Activated T-helper 1 cell treated with anti-CD3 and anti-CD28 coated beads, Interleukin-2, amount 50 U/mL, for 16 hours (primary cell): ENCODE measurements at places on chromosomes 7 and 10.

DNA sequence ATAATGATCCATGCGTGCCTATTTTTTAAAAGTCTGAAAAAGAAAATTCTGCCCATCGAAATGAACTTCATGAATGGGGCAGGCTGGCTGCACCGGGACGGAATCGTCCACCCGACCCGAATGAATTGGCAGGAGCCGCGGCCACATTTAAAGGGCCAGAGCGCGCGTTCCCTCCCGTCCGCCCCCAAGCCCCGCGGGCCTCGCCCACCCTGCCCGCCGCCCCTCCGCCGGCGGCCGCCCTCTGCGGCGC lies 319 bp upstream of the GATA3 start:
- no peak for DNase-seq

- DNase-seq = no peak
Measured at GRCh38 chr10:125928928-125929585, 32.7 kb downstream of the FANK1 start.

DNA sequence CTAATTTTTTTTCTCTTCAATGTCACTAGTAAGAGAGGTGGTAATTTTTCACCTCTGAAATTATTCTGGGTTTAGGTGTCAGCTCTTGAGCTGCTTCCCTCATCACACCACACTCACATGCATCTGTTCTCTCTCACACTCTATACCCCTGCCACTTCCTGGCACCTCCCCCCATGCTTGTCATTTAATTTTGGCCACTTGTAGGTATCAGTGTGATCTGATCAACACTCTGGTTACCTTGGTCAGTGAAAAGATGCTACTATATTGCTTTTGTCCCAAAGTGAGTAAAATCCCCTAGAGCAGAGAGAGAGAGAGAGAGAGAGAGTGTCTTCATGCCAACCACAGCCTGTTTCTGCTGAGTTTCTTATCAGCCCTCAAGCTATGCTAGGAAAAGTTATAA lies 42.5 kb downstream of the STK17A start:
- no peak for DNase-seq

DNA sequence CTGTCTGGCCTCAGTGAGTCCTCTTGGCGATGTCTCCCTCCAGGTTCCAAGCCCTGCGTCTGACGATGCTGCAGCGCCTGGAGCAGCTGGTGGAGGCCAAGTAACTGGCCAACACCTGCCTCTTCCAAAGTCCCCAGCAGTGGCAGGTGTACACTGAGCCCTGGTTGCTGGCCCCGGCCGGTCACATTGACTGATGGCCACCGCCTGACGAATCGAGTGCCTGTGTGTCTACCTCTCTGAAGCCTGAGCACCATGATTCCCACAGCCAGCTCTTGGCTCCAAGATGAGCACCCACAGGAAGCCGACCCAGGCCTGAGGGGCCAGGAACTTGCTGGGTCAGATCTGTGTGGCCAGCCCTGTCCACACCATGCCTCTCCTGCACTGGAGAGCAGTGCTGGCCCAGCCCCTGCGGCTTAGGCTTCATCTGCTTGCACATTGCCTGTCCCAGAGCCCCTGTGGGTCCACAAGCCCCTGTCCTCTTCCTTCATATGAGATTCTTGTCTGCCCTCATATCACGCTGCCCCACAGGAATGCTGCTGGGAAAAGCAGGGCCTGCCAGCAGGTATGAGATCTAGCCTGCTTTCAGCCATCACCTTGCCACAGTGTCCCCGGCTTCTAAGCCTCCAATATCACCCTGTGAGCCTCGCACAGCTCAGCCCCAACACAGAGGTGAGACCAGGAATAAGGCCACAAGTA lies 7.3 kb upstream of the ZNF22 start:
- DNase-seq = no peak

DNA sequence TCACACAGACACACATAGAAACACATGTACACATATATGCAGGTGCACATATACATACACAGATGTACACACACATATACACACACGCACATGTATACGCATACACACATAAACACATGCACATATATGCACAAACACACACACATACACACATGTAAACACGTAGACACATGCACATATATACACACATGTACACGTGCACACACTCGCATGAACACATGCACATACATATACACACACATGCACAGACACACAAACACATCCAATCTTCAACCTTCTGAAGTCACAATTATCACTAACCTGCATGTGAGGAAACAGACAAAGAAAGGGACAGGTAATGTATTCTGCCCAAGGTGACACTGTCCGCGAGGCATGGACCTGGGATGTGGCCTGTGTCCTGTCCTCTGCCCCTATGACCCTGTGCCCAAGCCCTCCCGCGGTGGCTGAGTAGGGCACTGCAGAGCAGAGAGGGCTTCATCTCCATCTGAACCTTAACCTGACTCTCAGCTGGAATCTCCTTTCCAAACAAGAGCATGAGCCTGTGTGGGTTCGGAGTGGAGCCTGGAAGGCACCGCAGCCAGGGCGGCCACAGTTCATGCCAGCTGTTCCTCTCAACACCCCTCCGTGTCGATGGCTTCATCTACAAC lies 660.9 kb downstream of the SDK1 start:
- DNase-seq = no peak
